ENCODE measurements at places on chromosomes 2 and 18.

GRCh38 chr2:196220671-196221070, 49.3 kb upstream of the STK17B start:
- DNase-seq: no peak

GRCh38 chr2:25414781-25415180, 73.1 kb upstream of the DNMT3A start:
- no peak for DNase-seq

DNA sequence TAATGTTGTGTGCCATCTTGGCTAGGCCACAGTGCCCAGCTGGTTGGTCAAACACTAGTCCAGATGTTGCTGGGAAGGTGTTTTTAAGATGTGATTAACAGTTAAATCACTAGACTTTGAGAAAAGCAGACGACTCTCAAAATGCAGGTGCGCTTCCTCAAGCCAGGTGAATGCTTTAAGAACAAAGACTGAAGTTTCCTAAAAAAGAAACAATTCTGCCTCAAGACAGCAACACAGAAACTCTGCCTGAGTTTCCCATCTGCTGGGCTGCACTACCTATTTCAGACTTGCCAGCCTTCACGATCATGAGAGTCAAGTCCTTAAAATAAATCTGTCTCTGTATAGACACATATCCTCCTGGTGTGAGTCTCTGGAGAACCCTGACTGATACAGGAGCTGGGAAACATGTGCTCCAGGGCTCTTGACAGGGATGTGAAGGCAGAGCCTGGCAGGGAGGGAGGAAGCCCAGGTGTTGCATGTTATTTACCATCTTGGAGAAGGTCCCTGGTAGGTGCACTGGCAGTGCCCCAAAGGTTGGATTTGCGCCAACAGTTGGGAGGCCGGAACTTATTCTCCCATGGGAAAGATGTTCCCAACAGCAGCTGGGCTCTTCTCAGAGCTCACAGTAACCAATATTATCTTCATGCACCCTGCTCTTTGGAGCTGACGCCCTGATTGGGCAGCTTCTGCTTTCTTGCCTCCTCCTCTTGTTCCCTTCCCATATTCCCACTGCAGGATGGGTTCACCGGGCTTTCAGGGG, 43.9 kb downstream of the ST6GAL2 start:
- DNase-seq: no peak

GRCh38 chr2:220999356-220999755, 572.7 kb downstream of the EPHA4 start:
- no peak for DNase-seq

DNA sequence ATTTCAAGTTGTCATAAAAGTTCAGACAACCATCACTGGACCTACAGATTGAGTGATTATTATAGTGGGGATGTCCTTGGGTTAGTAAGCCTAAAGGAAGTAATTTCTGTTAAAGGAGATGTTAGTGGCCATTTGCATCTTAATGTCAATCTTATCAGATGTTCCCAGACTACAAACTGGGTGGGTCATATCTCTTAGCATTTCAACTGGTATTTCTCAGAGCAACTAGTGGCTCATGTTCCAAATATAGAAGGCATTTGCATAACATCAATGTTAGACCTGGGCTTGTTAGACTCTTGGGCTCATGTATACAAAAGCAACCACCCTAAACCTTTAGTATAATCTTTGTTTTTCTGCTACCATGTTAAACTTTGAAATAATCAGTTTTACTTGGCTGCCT, 17.9 kb downstream of the PLEKHA3 start:
- no peak for DNase-seq

GRCh38 chr2:234145057-234145456, 94.6 kb downstream of the SPP2 start:
- no peak for DNase-seq

GRCh38 chr2:112055730-112056625, 909 bp downstream of the TMEM87B start:
- DNase-seq: peak; percentile 58

- DNase-seq: no peak
Measured at GRCh38 chr18:21273568-21273967, 31.5 kb downstream of the GREB1L start.

DNA sequence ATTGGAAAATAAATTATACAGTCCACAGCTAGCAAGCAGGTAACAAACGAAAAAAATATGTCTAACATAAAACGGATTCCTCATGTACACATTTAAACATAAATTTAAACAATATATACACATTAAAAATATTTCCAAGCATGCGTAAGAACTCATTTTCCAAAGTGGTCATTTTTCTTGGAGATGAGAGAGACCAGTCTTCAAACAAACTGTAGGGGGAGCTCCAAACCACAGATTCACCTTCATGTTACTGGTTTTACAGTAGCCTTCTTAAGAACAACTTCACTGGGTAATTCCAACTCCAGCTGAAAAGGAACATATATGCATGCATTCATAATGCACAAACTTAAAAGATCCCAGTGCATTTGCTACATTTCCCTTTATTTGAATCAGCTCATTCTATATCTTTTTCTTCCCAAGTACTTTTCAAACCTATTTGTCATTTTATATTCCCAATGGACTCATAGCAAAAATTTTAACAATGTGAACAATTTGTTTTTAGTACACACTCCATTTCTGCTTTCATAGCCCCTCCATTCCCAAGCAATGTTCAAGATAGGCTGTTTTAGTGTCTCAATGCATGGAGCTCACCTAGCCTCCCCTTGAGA, 4.7 kb upstream of the STAMBP start:
- peak; percentile 32 for DNase-seq

DNA sequence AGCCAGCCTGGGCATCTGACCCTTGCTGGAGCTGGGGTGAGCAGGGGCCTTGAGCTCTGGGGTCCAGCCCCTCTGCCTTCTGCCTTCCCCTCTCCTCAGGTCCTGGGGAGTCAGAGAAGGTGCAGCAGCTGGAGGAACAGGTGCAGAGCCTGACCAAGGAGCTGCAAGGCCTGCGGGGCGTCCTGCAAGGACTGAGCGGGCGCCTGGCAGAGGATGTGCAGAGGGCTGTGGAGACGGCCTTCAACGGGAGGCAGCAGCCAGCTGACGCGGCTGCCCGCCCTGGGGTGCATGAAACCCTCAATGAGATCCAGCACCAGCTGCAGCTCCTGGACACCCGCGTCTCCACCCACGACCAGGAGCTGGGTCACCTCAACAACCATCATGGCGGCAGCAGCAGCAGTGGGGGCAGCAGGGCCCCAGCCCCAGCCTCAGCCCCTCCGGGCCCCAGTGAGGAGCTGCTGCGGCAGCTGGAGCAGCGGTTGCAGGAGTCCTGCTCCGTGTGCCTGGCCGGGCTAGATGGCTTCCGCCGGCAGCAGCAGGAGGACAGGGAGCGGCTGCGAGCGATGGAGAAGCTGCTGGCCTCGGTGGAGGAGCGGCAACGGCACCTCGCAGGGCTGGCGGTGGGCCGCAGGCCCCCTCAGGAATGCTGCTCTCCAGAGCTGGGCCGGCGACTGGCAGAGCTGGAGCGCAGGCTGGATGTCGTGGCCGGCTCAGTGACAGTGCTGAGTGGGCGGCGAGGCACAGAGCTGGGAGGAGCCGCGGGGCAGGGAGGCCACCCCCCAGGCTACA, 3.8 kb downstream of the EMILIN1 start:
- no peak for DNase-seq

- no peak for DNase-seq
Measured at GRCh38 chr18:23983112-23983511, 31.4 kb upstream of the TTC39C start.

- peak; percentile 41 for DNase-seq
Measured at GRCh38 chr2:37855283-37856041, 69.6 kb upstream of the RMDN2 start.

- DNase-seq: no peak
Measured at GRCh38 chr2:65030476-65031332, 25.5 kb upstream of the CEP68 start.

DNA sequence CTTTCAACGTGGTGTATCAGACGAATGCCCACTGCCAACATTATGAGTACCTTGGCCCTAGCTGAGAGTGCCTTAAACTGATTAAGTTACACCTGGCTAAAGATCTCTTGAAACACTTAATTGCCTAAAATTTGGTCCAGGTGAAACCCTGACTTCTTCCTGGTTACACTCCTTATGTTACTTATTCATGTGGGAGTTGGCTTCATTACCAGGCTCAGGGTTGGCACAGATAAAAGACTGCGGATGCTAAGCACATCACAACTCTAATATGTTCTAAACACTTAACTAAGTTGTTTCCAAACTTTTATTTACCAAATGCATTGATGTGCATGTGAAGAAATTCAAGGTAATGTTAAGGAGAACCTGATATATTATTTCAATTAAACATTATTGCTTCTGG, 298.9 kb downstream of the TCF4 start:
- DNase-seq: no peak

GRCh38 chr2:189285962-189286645, 106.5 kb upstream of the COL5A2 start:
- no peak for DNase-seq

DNA sequence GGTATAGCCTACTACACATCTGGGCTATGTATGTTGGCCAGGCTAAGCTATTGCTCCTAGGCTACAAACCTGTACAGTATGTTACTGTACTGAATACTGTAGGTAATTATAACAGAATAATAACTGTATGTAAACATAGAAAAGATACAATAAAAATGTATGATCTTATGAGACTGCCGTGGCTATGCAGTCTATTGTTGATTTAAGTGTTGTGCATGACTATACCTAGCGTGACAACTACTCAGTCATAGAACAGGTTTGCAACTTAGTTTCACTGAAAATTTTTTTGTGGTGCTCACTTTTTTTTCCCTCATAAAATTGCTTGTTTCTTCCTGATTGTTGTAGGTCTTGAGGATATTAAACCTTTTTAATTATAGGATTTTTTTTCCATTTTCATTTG, 25.9 kb downstream of the KCMF1 start:
- DNase-seq: no peak

DNA sequence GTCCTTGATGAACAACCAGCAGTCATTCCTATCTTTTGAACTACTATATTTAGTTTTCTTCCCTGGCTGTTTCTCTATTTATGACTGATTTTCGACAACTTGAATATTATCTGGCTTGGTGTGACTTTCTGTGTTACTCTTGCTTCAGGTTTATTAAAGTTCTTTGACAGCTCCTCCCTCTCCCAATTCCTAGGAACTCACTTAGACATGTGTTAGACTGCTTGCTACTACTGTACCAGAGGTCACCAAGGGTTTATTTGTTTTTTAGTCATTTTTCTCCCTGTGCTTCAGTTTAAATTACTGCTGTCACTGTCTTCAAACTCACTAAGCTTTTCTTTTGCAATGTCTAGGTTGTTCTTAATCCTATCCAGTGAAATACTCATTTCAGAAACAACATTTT, 90.5 kb downstream of the TMEM131 start:
- no peak for DNase-seq

GRCh38 chr2:231342061-231342711, 53.3 kb upstream of the B3GNT7 start:
- no peak for DNase-seq

GRCh38 chr2:156182132-156182531, 150.4 kb downstream of the NR4A2 start:
- no peak for DNase-seq
